ENCODE measurements at places on chromosomes 4 and X.

- peak; percentile 20 for DNase-seq
Measured at GRCh38 chr4:102761296-102761701, 531 bp upstream of the MANBA start.

DNA sequence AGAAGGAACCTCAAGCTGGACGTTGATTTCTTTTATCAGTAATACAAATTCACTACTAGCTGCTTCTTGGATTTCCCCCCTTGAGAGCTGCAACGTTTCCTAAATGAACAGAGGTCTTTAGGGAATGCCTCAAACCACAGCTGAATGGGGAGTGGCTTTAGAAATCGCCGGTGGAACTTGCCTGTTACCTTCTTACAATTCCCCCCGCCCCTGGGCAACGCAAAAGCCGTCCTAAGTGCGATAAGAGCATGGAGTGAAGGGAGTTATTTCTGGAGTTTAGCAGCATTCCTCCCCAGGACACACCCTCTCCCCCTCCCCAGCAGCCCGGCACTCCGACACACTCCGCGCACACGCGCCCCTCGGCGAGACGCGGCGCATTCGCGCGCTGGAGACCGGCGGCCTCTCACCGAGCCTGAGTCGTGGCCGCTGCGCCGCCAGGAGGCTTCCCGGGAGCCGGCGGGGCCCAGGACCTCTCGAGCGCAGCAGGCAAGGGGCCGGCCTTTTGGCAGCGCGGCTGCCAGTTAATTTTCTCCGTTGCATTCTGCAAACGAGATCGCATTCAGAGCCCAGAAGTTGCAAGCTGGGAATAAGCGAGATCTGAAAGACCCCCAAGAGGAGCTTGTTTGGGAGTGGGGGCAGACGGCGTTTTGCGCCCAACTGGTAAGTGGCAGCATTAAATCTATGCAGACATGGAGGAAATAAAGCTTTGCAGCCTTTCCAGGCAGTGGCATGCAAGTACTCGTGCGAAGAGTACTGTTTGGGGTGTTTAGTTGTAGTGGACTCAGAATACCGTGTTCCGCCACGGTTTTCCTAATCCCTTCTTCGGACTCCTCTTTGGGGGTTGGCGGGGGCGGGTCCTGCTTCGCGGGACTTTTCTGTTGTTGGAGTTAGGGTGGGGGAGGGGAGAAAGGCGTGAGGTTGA lies 134.7 kb downstream of the PALLD start:
- peak; percentile 16 for DNase-seq

GRCh38 chr4:70778888-70779422 lies 57.2 kb downstream of the RUFY3 start:
- no peak for DNase-seq

DNA sequence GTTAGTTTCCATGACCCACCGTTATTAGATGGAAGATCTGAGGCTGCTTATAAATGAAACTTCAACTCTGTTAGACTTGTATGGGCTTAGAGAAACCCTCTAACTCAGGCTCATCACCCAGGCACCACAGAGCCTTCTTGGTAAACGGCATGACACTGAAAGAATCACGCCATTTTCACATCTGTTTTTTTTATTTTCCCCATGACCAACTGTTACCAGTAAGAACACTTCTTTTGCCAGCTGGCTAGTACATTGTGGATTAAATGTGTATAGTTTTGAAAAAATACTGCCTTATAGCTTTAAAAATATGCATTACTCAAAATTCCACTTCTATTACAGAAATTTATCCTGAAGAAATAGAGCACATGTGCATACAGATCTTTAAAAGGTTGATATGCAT lies 48.0 kb upstream of the APELA start:
- DNase-seq = no peak

- no peak for DNase-seq
Measured at GRCh38 chrX:84865113-84865512, 138.6 kb upstream of the APOOL start.

GRCh38 chr4:6337331-6337935 lies 67.8 kb downstream of the WFS1 start:
- DNase-seq = no peak

- peak; percentile 35 for DNase-seq
Measured at GRCh38 chr4:127623797-127624083, 9.0 kb upstream of the INTU start.

DNA sequence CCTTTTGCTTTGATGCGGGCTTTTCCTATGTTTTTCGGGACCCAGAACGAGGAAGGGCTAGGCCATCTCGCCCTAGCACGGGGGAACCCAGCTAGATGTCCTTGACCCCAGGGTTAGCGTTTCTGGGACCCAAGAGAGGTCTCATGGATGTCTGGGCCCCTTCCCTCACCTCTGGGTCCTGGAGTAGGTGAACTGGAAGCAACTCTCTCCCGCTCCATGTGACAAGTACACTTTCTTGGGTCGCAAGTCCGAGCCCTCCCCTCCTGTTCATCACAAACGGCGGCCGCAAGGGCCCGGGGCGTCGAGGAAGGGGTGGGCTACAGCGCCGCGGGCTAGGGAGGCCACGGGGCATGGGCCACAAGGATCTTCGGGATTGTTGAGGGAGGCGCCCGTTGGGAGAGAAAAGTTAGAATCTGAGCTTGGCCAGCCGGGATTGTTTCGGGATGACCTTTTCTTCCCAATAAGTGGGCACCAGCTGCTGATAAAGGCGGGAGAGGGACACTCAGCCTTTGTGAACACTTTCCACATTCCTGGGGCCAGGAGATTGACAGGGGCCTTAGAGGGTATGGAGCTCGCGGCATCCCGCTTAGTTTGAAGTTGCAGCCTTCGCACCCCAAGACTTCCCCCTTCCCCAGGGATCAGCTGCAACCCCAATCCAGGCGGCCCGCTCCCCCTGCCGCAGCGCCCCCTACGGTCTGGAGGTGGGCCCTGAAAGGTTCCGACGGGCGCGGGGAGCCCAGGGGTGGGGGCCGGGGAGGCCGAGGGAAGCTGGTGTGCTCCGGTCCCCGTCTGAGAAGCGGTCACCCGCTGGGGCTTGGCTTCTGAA lies 136.9 kb upstream of the ZIC3 start:
- peak; percentile 10 for DNase-seq

DNA sequence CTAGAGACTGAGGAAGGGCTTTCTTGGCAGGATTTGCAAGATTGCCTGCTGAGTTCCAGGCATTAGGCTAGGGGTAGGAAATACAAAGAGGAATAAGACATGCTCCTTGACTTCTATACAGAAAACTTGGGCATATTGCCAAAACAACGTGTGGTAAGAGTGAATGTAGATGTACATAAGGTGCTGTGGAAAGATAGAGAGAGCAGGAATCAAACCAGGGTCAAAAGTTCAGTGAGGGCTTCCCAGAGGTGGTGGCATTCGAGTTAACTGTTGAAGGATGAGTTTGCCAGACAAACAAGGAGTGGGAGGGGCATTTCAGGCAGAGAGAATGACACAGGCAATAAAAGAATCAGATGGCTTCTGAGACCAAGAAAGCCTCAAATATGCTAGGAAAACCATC lies 187.9 kb downstream of the KDR start:
- DNase-seq = no peak

- no peak for DNase-seq
Measured at GRCh38 chr4:73451404-73451803, 15.4 kb downstream of the AFP start.

DNA sequence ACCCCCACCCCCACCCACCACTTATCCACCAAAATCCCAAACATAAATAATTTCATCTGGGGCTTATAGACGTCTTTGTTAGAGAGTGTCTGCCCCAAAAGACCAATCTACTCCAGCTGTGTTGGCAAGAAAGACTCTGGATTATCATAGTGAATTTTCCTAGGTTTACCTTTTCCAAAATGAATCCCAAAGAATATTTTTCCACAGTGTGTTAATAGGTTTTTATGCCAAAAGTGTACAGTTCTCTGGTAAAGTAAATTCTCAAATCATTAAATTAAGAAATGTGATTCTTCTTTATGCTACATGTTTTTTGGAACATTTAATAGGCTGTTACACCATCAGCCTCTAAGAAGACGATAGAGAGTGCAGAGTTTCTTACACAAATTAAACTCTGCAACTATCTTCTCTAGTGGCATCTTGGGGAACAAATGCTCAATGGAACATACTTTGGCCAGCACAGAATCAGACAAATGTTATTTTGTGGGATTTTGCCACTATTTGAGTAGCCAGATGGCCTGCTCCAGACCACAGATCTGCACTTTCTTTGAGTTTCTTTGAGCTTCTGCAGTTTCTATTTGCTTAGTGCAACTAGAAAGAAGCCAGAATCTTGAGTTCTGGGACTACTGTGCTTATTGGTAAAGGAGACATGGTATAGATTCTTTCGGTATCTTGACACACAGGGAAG lies 206.0 kb downstream of the KIT start:
- DNase-seq = no peak

GRCh38 chrX:86604607-86605006 lies 456.4 kb downstream of the DACH2 start:
- DNase-seq = no peak

DNA sequence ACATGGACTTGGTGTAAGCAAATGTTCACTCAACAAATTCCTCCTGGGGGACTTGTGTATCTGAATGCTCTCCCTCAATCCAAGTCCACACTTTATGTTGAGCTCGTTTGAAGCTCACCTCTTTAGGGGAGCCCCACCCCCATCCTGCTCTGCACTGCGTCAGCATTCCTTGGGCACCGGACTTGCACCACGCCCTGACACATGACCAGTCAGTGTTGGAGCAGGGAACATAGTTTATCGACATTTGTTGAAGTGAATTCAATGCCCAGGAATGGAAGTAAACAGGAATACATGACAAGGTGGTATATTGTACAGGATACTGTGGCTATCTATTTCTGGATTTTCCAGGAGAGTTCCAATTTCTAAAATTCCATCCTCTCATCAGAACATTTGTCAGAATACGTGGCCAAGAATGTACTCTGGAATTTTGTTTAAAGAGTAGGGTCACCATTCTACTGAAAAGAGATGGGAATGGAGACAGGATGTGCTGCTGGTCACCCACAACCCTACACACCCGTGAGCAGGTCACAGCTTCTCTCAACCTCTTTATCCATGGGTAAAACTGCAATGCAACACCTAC lies 60.0 kb upstream of the LNX1 start:
- DNase-seq = no peak

GRCh38 chr4:136862653-136863052 lies 669.6 kb downstream of the PCDH18 start:
- DNase-seq = no peak

DNA sequence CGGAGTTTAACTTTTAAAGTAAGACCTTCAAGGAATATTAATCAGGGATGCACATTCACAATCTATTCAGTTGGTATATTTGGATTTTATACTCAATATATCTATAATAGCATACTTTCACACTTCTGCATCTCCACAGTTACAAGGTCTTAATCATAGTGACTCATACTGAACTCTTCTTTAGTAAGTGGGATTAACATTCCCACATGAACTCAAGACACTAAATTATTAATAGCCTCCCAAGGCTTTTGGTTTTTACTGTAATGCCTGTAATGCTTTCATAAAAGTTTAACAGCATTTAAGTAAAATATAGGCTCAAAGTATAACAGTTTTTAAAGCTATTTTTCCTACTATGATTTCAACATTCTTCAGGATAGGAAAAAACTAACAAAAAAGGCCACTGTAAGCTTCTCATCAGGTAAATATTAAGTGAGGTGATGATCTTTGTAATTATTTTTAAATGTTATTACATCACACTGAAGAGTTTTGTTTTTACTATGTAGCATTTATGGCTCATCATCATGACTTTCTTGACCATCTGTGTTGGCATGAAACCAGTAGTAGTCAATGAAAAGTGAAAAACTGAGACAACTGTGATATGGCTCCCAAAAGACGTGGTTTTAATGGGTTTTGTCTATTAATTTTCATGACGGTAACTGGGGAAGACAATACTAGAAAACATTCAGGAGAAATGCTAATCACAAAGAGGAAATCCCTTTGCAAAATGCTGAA lies 91.5 kb upstream of the GALNT7 start:
- no peak for DNase-seq

DNA sequence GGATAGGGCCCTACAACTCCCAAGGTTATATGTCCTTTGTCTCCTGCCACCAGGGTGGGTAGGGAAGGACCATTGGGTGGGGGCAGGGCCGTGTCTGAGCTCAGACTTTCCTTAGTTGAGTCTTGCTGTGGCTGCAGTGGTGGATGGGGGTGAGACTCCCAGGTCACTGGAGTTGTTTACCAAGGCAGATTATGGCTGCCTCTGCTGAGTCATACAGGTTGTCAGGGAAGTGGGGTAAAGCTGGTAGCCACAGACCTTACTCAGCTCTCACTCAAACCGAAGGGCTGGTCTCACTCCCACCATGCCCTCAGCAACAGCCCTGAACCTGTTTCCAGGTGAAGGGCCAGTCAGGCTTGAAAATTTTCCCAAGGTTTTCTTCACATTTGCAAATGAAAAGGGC lies 58.8 kb upstream of the FAAH2 start:
- peak; percentile 15 for DNase-seq

- no peak for DNase-seq
Measured at GRCh38 chr4:125456075-125456474, 141.3 kb downstream of the FAT4 start.

Measured in activated CD4-positive, alpha-beta T cell treated with anti-CD3 and anti-CD28 coated beads for 48 hours (primary cell).